NCI-H1092 (cell line): ENCODE measurements at places on chromosomes 16 and 17.

GRCh38 chr17:36791942-36792475, 145.3 kb upstream of the LHX1 start:
- DNase-seq: no peak

GRCh38 chr17:35877345-35878029, 2.7 kb downstream of the CCL5 start:
- no peak for DNase-seq

GRCh38 chr16:23527961-23528643, 17.8 kb upstream of the GGA2 start:
- DNase-seq: no peak

GRCh38 chr17:75996665-75997590, 3.7 kb upstream of the CDK3 start:
- DNase-seq: no peak

GRCh38 chr16:88815901-88816589, 4.3 kb upstream of the APRT start:
- peak; percentile 61 for DNase-seq

GRCh38 chr16:60729051-60729450, 1307.2 kb downstream of the CDH8 start:
- no peak for DNase-seq

GRCh38 chr16:12900156-12900555, 1.2 kb upstream of the SHISA9 start:
- DNase-seq: no peak
